ENCODE measurements at places on chromosomes 3 and 15. TPM values are rescaled to one million over a fixed set of nuclear protein-coding genes. Genes with fewer than 3 reads are reported as not detected.

Gene GPR87
- total RNA-seq = 0.40 TPM

Gene SAXO2
- total RNA-seq = 13.9 TPM

Gene MEGF11
- total RNA-seq = not detected

Gene REC114
- total RNA-seq = not detected

Gene DUOXA2
- total RNA-seq = not detected

Gene A4GNT
- total RNA-seq = not detected

Gene MYO5C
- total RNA-seq = 2.4 TPM

DNA sequence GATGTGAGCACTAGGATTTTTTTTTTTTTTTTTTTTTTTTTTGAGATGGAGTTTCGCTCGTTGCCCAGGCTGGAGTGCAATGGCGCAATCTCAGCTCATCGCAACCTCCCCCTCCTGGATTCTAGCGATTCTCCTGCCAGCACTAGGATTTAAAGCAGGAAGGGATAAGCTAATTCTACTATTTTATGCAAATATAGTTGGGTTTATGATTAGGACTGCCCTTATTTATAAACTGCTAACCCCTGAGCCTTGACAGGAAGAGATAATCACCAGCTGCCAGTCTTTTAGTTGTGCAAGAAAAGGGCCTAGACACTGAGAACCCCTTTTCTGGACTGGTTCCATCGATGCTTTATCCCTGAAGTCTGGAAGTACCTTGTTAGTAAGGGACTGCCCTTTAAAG is 36.7 kb downstream of the IFT57 start:
- no peak for DNase-seq

- no peak for DNase-seq
Observed at GRCh38 chr3:23071296-23071695, 131.8 kb upstream of the UBE2E2 start.

- no peak for DNase-seq
Observed at GRCh38 chr15:39595338-39596221, 14.7 kb downstream of the THBS1 start.

- DNase-seq = no peak
Observed at GRCh38 chr3:134074790-134075567, 45.3 kb upstream of the SLCO2A1 start.

- DNase-seq = no peak
Observed at GRCh38 chr15:60673166-60673565, 194.2 kb upstream of the ICE2 start.

GRCh38 chr15:35301088-35301487 is 216.0 kb upstream of the NANOGP8 start:
- DNase-seq = no peak
